ENCODE measurements at places on chromosomes 7 and 10. TPM values are rescaled to one million over a fixed set of nuclear protein-coding genes. Genes with fewer than 3 reads are reported as not detected.

ABCC2 gene
- 0.36 TPM for total RNA-seq

FAM25C gene
- not detected for total RNA-seq

UTF1 gene
- not detected for total RNA-seq

CPN1 gene
- not detected for total RNA-seq

NKX2-3 gene
- not detected for total RNA-seq

C10orf62 gene
- not detected for total RNA-seq

DDIT4 gene
- 108 TPM for total RNA-seq

OPALIN gene
- not detected for total RNA-seq

SPAM1 gene
- not detected for total RNA-seq

FAM24B gene
- total RNA-seq: 1.6 TPM

SCD gene
- 49.2 TPM for total RNA-seq

GNAI1 gene
- total RNA-seq: 44.2 TPM

HOXA5 gene
- total RNA-seq: 23.9 TPM

MEST gene
- total RNA-seq: 317 TPM

PLXDC2 gene
- 6.1 TPM for total RNA-seq

DNA sequence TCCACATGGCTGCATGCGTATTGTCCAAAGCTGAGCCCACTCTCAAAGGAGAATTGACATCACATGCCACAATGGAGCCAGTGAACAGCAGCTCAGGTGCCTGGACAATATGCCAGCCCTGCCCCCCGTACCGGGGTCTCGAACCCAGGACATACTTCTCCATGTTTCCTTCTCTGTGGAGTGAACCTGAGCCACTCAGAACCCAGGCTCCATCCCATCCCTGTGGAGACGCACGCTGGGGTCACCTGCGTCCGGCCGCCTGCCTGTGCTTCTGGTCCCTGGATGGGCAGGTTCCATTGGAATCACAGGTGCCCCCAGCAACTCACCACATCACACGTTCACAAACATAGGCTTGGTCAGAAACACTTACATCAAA, 229.8 kb downstream of the DNAJB6 start:
- DNase-seq: no peak

- DNase-seq: no peak
These were observed 32.6 kb downstream of the ELFN1 start for GRCh38 chr7:1702652-1703051.

DNA sequence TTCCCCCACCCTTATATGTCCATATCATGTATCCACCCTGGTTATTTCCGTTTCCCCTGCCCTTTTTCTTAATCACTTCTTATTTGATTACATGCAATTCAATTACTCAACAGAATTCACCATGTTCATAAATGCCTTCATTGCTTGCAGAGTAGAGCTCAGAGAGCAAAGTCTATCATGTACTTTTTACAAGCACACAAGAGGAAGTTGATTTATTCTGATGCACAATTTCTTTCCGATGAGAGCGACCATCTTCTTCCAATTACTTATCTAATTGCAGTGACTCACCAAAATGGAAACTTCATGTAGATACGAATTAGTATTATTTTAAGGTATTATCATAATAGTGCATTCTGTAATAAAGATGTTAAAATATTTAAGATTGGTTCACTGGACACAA, 430.5 kb upstream of the KLF6 start:
- DNase-seq: no peak

GRCh38 chr7:99992330-99993038, 16.7 kb upstream of the AZGP1 start:
- no peak for DNase-seq

GRCh38 chr7:30212701-30213111, 71.7 kb upstream of the ZNRF2 start:
- DNase-seq: no peak

DNA sequence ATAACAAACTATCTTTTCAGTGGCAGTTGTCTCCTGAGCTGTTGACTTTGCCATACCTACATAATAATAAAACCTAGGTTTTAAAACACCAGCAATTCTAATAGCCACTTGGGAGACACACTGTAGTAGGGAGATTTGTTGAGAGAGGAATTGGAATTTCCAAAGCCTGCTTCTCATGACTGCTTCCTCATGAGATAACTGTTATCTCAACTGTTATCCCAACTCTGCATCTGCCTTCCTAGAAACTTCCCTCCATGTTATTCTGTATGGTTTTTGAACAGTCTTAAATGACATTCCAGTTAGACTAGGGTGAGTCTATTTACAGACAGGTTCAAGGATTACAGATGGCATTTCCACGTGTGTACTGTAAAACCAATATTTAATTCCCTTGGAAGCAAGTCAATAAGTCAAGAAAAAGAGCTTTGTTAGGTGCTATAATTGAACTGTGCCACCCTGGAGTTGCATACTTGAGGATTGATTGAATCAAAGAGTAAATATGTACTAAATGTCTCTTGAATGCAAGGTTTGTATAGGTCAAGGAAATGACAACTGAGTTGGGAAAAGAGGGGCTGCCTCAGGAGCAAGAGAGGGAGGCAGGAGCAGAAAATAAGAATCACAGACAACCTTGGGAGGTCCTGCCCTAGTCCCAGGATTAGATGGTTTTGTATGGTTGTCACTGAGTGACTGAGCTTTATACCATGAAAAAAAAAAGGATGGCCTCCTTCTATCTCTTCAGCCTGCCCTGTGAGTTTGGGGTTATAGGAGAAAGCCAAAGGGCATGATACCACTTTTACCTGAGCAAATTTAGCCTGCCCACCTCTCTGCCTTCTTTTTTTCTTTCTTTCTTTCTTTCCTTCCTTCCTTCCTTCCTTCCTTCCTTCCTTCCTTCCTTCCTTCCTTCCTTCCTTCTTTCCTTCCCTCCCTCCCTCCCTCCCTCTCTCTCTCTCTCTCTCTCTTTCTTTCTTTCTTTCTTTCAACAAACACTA, 9.9 kb upstream of the TM9SF3 start:
- no peak for DNase-seq

- DNase-seq: no peak
These were observed 132.2 kb downstream of the ANLN start for GRCh38 chr7:36521911-36522310.

DNA sequence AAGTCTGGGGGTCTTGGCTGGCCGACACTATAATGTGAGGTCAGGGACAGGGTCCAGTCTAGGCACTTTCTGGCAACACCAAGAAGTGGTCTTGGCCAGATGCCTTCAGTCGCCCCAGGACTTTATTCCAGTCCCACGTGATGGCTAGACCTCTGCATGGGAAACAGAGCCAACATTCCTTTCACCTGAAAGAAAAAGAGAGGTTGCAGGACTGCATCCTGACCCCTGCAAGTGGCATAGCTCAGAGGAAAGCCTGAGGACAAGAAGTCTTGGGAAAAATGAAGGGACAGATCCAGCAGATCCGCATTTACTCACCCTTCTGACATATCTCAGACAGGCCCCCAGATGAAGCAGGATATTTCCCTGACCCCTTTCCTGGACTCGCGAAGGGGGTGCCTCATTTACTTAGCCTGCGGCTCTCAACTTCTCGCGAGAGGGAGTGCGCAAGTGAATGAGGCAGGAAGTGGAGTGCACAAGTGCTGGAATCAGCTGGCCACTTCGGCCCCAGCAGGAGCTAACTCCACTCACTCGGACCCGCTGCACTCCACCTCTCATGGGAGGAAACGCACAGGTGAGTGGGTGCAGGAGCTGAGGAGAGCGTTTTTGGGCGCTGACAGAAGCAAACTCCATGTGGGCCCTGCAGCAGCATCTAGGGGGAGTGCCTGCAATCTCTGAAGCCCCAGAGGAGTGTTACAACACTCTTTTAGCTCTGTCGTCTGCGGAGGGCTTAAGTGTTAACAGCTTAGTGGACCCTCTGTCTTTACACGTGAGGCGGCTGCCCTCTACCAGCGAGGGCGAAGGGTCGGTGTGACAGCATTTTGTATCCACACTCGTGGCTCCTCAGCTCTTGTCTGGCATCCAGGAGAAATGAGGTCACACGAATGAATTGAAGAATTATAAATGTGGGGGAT, 916.2 kb upstream of the GHITM start:
- DNase-seq: no peak

GRCh38 chr7:101916876-101917275, 99.5 kb downstream of the CUX1 start:
- DNase-seq: no peak

DNA sequence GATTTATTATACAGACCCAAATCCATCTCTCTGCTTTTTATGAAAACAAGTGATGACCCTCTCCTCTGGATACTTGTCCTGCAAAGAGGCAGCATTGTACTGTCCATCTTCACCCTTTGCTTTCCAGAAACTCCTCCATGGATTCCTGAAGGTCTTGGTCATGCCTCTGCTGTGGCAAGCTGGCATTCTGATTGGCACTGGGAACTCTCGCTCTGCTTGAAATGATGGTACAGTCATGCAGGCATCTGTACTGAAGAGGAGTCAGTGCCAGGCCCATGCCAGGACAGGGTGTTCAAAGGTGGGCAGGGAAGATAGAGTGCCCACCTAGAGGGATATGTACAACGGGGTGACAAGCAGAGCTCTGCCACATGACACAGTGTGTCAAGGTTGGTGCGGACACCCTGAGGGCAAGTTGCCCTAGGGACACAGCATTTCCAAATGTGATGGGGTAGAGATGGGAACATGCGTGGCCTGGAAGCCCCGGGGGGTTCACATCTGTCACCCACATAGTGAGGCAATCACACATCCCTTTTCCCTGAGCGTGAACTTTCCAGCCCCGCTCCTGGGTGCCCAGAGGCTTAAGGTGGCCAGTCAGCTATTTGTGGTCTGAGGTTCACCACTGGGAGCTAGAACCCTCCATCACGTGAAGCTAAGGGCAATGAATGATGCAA, 235.7 kb upstream of the TCERG1L start:
- DNase-seq: no peak

GRCh38 chr10:112810711-112811151, 139.3 kb upstream of the TCF7L2 start:
- no peak for DNase-seq

DNA sequence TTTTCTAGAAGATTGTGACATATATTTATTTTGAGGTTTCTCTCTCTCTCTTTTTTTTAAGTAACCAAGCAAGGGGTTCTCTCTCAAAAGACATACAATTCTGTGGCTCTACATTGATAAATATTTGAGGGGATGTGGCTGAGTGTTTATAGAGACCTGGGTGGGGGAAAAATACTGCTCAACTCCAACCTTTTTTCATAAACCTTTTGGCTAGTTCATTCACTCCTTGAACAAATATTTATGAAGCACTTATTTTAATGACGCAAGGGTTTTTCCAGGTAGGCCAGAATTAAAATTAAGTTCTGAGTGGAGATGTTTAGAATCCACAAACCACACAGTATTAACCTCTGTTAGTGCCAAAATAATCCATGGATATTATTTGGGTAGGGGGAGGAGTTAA, 100.2 kb downstream of the PTPRE start:
- DNase-seq: no peak

- peak; percentile 97 for DNase-seq
These were observed 19.8 kb upstream of the COL1A2 start for GRCh38 chr7:94374721-94375566.

DNA sequence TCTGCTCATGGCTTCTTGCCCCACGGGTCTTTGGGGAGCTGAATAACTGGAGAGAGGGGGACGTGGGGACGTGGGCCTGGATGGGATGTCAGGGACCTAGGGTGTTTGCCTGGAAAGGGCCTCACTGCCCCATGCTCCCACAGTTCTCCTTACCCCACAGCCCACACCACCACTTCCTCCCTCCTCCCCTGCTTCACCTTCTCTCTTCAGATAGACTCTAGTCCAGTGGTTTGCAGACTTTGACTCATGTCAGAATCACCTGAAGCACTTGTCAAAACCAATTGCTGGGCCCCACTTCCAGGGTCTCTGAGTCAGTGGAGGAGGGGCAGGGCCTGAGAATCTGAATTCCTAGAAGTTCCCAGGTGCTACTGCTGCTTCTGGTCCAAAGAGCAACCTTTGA, 327.4 kb downstream of the RPS24 start:
- DNase-seq: no peak

DNA sequence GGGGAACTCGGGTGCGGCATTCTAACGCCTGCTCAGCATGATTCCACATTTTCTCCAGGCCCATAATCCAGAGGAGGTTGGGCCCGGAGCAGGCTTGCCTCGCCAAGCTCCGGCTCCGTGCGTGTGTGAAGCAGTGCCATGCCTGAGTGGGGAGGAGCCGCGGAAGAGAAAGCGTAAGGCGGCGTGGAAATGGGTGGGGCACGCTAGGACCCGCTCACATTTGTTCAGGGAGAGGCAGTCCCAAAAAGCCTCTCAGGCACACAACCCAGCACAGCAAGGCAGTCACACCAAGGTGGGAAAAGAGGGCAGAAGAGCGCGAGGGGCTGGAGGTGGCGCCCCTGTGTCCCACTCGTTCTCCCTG, 695 bp upstream of the VDAC2 start:
- DNase-seq: peak; percentile 65

DNA sequence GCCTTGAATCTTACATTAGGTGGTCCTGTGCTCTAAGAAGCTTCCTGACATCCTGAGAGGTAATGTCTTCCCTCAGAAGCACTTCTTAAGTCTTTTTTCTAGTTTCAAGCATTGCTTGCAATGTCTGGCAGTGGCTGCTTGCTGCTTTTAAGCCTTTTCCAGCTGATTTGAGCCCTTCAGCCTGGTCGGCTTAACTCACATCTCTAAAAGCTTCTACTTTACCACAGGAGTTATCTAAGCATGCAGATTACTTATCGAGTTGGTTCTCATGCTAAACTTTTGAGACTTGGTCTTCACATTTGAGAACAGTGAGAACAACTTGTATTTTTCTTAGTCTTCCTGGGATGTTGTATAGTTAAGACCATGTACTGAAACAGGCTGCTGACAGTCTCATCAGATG, 3.9 kb downstream of the LRMDA start:
- DNase-seq: no peak

DNA sequence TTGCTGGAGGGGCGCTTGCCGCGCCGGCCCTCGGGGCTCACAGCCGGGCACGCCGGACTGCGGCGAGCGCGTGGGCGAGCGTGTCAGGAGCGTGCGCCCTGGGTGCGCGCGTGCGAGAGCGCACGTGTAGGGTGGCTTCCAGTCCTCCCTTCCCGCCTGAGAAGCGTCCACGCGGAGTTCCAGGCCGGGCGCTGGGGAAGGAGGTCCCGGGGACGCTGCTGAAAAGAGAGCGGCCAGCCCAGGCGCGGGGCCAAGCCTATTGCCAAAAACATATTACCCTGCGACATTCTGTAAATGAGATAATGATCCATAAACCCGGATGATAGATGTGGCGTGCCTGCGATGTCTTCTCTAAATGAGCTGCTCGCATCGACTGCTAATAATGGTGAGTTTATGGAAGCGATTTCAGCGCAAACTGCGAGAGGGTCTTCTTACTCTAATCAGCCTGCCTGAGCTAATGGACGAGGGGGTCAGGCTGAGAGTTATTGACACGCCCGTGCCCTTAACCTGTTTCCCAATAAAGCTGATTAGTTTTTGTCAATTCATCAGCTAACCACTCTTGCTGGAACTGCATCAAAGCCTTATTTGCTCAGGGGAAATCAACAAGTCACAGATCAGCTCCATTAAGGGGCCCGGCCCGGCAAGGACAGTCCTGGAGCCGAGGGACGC, 8.0 kb upstream of the MNX1 start:
- DNase-seq: no peak

GRCh38 chr10:79547973-79548372, 12.2 kb downstream of the SFTPA2 start:
- no peak for DNase-seq

GRCh38 chr10:84685047-84685660, 356.8 kb downstream of the CCSER2 start:
- DNase-seq: no peak
